ENCODE measurements at places on chromosomes 6 and 20.

DNA sequence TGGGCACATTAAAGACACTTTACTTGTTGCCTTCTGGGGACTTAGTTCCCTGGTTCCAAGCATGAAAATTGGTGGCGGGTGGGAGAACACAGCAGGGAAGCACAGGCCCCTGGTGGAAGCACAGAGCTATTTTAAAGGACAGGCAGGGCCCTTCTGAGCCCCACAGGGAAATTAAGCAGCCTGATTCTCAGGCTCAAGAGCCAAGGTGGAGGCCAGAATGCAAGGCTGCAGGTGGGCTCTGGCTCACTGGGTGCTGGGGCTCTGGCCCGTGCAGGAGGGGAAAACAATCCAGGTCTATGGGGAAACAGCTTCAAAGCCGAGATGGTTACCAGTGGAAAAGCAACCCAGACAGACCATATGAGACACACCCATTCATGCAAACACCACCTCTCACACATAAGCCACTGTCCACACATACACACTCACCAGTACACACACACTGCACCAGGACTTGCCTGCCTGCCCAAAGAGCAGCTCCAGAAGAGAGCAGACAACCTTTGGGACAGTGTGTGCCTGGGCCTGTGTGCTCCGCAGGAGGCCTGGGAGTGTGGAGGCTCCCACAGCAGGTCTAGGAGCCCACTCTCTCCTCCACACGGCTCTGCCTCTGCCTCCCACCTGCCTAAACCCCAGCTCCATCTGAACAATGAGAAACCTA lies 30.6 kb downstream of the TFEB start:
- no peak for DNase-seq

- DNase-seq, result no peak
These were observed 12.9 kb upstream of the C6orf132 start for GRCh38 chr6:42155293-42155692.

DNA sequence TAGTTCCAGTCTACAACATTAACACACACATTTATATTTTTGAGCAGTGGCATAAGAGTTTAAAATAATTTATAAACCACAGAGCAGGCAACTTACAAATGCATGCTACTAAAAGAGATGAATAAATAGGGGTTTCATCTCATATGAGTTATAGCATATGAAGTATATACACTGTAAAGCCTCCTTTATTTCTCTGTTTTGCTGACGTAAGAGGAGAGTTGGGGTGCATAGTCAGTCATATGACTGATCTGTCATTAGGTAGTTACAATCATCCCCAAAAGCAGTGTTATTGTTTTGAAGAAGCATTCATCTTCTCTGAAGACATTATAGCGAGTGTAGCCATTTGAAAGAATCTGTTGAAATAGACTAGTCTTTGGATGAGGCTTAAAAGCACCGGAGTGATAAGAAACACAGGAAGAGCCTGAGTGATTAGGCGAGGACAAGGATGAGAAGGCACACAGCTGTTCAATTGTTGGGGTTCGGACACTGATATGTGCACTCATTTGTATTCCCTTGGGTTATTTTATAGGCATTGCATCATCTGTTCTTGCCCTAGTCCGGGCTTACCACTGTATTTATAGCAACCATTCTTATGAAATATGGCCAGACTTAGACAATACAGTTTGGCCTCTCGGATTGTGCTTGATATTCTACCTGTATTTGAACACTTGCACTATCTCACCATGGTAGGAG lies 325.7 kb downstream of the SAMD5 start:
- DNase-seq, result no peak

GRCh38 chr6:149934249-149935156 lies 7.3 kb upstream of the ULBP2 start:
- DNase-seq, result peak; percentile 70

DNA sequence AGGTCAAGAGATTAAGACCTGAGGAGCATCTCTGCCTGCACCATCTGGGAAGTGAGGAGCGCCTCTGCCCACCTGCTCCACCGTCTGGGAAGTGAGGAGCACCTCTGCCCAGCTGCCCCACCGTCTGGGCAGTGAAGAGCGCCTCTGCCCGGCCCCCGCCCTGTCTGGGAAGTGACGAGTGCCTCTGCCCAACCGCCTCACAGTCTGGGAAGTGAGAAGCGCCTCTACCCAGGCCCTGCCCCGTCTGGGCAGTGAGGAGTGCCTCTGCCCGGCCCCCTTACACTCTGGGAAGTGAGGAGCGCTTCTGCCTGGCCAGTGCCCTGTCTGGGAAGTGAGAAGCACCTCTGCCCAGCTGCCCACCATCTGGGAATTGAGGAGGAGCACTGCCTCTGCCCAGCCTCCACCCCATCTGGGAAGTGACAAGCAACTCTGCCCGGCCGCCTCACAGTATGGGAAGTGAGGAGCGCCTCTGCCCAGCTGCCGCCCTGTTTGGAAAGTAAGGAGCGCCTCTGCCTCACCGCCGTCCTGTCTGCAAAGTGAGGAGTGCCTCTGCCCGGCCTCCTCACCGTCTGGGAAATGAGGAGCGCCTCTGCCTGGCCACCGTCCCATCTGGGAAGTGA lies 270.4 kb upstream of the NRSN1 start:
- DNase-seq, result no peak

DNA sequence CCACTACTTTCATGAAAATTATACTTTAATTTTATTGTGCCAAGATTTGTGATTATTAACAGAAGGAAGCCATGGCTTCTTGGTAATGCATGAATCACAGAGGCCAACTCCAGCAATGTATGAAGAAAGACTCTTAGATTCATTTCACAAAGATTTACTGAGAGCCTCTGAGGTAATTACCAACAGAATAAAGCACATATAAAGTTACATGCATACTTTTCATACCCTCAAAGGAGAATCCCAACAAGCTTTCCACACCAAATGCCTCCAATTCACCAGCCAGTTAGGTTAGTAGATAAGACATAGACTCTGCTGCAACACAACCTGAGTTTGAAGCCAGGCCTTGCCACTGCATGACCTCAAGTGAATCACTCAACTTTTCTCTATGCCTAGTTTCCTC lies 41.9 kb downstream of the HBS1L start:
- no peak for DNase-seq

- no peak for DNase-seq
These were observed 908.0 kb downstream of the QKI start for GRCh38 chr6:164322533-164322932.

DNA sequence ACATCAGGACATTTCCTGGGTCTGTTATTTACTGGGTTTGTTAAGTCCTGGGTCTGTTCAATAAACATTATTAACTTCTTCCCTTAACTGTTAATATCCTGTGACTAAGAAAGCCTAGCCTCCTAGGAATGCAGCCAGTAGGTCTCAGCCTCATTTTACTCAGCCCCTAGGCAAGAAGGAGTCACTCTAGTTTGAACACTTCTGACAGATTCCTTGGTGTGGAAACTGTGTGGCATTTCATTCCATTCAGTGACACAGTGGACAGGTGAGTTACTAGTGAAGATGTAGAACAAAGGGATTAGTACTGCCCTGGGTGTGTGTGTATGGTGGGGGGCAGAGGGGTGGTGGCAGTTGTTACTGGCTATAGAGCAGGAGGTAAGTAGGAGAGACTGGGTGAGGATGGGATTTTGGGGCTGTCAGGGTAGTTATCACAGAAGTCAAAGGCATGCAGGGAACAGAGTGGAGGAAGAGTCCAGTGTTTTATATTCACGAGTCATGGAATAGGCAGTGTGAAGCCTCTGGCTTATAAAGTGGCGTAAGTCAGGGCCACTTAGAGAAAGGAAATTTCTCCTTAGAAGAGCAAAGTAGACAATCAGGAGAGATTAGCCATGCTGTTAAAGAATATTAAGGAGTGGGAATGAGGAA lies 28.4 kb downstream of the RNF182 start:
- DNase-seq, result no peak

- DNase-seq, result no peak
These were observed 73.0 kb upstream of the TULP1 start for GRCh38 chr6:35585658-35586057.

DNA sequence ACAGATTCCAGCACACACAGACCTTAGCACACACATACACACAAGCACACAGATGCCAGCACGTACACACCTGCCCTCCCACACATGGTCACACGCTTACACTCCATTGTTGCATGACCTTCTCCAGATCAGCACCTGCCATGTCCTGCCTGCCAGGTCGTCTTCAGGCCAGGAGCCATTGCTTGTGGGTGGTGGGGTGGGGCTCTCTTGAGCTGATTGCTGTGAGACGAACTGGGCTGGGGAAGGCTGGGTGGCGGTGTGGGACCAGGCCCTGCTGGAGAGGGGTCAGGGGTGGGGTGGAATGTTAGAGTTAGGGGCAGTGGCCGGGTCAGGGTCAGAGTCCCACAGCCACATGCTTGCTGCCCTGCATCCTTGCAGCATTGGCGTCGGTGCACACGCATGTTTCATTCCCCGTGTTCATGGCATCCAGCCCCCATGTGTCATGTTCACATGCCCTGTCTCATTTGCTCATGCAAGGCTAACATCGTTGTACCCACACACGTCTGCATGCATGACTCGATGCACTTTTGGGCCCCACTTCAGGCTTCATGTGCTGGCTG lies 6.5 kb upstream of the NPBWR2 start:
- no peak for DNase-seq

DNA sequence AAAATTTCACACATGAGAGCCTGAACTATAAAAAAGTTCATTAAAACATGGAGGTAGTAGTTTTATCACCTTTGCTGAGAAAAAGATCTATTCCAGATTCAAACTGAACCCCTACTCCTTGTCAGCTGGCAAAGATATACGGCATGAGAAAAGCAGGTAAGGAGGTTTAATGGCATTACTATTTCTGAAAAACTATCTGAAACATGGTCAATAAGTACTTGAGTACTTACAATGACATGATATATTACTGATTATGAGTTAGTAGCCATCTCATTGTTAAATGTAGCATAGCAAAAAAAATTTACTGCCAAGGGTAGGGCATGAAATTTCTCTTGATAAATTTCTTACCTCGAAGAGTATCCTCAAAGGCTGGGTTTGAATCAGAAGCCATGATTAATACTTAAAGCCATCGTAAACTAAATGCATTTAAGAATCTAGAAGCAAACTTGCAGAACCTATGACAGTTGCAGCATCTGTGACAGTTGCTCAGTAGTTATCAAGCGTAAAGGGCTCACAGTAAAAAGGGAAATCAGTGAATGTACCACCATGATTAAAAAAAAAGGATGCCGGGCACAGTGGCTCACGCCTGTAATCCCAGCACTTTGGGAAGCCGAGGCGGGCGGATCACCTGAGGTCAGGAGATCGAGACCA lies 8.7 kb downstream of the SLC17A5 start:
- DNase-seq, result no peak

GRCh38 chr6:139758209-139758611 lies 383.8 kb upstream of the CITED2 start:
- no peak for DNase-seq

- DNase-seq, result no peak
These were observed 23.7 kb downstream of the MOCS3 start for GRCh38 chr20:50982363-50982762.

DNA sequence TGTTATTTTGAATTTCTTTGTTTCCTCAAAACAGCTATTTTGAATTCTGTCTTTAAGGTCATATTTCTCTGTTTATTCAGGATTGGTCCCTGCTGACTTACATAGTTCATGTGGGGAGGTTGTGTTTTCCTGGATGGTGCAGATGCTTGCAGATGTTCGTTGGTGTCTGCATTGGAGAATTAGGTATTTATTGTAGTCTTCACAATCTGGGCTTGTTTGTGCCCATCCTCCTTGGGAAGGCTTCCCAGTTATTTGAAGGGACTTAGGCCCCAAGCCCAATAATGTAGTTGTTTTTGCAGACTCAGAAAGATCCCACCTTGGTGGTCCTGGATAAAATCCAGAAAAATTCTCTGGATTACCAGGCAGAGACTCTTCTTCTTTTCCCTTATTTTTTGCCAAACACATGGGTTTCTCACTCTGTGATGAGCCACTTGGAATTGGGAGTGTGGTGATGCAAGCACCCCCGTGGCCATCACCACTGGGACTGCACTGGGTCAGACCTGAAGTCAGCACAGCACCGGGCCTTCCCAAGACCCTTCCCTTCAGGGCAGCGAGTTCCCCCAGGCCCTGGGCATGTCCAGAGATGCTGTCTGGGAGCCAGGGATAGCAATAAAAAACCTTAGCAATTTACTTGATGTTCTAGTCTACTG lies 81.6 kb upstream of the EZR start:
- no peak for DNase-seq

- DNase-seq, result no peak
These were observed 219.5 kb downstream of the BTBD9 start for GRCh38 chr6:38420207-38420606.

- DNase-seq, result no peak
These were observed 5.2 kb downstream of the CDYL start for GRCh38 chr6:4781426-4781825.

- DNase-seq, result no peak
These were observed 140.2 kb upstream of the RPS6KA2 start for GRCh38 chr6:166767230-166767629.

DNA sequence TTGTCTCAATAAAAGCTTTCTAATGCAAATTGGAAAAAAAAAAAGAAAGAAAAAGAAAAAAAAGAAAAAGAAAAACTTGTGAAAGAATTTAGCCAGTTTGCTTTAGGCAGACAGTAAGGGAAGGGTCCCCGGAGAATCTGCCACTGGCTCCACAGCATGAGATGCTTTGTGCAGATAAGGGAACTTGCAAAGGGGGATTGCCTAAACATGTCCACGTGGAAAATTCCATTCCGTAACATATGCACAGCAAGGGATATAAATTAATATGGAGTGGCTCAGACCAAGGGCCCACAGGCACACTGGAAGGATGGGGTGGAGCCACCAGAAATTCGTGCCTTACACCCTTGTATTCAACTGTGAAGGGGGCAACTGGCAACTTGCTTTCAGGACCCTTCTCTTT lies 45.4 kb downstream of the MKKS start:
- no peak for DNase-seq

GRCh38 chr6:89002523-89002922 lies 39.1 kb upstream of the RNGTT start:
- DNase-seq, result no peak

DNA sequence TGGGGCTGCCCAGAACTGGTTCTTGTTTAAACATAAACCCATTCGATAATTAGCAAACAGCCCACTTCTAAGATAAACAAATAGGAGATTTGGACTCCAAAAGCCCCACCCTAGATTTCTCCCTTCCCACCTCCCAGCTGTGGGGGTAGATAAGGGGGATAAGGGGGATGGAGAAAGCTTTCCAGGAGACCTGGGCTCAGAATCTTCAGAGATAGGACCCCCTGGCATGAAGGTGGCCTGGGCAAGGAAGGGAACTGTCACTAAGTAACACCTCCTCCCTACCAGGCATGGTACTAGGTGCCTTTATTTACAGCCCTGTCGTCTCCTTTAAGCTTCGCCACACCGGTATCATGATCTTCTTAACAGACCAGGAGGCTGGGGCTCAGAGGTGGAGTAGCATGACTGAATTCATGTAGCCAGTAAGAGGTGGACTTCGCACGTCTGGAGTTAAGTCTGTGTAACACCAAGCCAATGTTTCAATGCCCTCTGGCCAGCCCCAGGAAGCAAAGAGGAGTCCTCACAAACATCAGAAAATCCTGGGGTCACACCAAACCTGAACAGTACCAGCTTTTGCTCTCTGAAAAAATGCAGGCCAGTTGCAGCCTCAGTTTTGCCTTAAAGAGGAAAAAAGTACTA lies 4.6 kb downstream of the SDC4 start:
- no peak for DNase-seq

- DNase-seq, result no peak
These were observed 211.8 kb downstream of the PLCB4 start for GRCh38 chr20:9280666-9281065.

GRCh38 chr20:44123251-44123650 lies 63.7 kb downstream of the JPH2 start:
- DNase-seq, result no peak

GRCh38 chr6:111185954-111186353 lies 98.7 kb downstream of the SLC16A10 start:
- no peak for DNase-seq

GRCh38 chr6:159125951-159126352 lies 43.2 kb upstream of the FNDC1 start:
- no peak for DNase-seq

GRCh38 chr6:47473791-47474346 lies 3.7 kb upstream of the CD2AP start:
- DNase-seq, result no peak
